ENCODE measurements at places on chromosomes 7 and 10. TPM values are rescaled to one million over a fixed set of nuclear protein-coding genes. Genes with fewer than 3 reads are reported as not detected.

Gene JAKMIP3
- total RNA-seq, result 0.15 TPM

Gene KLF14
- total RNA-seq, result not detected

Gene SDK1
- total RNA-seq, result not detected

Gene PLAC9
- total RNA-seq, result 5.9 TPM

Gene NPTX2
- not detected for total RNA-seq

Gene KCNMA1
- total RNA-seq, result 156 TPM

Data from HFFc6 (cell line).